ENCODE measurements at places on chromosomes 11 and 22.

- no peak for DNase-seq
Measured at GRCh38 chr22:43824724-43825420, 12.8 kb upstream of the EFCAB6 start.

- DNase-seq = no peak
Measured at GRCh38 chr22:37563153-37564081, 3.1 kb downstream of the CDC42EP1 start.

DNA sequence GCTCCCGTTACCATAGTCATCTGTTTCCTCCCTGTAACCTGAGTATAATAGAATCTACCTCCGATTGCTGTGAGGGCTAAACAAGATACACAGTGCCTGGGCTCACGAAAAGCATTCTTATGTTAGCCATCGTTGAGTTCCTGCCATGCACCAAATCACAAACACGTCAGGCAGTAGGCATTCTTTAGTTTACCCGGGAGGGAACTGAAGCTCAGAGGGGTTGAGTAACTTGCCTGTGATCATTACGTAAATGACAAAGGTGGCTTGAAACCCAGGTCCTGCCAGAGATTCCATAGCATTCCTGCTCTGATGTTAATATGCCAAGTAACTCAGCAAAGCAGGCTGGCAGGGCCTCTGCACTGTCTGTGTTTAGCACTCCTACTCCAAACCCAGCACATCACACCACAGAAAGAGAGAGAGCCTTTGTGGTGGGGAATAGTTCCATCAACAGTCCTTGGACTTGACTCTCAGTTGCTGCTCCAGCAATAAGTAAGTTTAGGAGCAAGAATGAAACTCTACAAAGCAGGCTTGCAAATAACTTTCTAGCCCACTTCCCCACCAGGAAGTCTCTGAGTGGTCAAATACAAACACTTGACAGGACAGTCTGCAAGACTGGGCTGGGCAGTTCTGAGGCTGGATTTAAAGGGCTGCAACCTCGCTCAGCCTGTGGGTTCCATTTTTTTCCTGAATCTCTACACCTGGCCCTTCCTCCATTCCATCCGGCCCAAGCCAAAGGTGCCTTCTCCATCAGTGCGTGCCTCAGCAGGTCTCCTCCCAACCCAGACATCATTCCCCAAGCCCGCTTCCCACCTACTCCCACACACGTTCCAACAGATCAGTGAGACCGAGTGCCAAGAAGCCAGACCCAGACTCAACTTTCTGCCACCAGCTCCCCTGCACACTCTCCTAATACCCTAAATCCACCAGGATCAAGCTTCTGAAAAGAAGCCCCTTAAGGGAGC, 1.1 kb downstream of the SCN2B start:
- no peak for DNase-seq

GRCh38 chr11:25183411-25183810, 686.6 kb downstream of the LUZP2 start:
- DNase-seq = no peak

- DNase-seq = no peak
Measured at GRCh38 chr11:57213342-57214097, 23.5 kb downstream of the APLNR start.

- no peak for DNase-seq
Measured at GRCh38 chr22:39946503-39947219, 13.5 kb upstream of the TMA7B start.

DNA sequence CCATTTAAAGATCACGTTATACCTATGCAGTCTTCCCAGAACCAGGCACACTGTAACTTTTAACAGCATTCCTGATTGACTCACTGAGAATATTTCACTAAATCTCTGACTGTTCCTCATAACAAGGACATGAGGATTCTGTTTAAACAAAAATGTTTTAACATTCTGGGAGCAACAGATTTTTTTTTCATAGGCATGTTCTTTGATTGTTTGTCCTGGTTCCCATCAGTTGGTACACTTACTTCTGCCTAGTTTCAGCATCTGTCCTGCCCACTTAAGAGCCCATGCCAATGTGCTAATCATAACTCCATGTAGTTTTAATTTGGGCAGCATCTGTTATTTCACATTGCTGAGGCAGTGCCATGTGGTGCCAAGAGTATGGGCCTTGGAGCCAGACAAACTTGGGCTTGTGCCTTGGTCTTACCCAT, 138.5 kb upstream of the CTSC start:
- no peak for DNase-seq

GRCh38 chr11:70517203-70517602, 118.9 kb downstream of the CTTN start:
- DNase-seq = no peak

DNA sequence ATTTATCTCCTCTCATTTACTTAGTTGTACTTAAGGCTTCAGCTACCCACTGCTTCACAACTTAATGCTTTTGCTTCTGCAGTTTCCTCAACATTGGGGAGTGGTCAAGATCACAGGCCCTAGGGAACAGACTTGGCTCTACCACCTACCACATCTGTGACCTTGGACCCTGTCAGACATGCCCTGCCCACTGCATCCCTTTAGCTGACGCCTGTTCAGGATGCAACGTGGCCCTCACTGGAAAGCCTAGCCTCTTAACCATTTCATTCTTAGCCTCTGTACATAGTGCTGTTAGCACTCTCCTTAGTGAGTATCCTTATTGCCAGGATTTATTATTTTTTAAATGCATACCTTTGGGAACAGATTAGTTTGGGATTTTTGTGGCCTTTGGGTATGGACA, 34.4 kb downstream of the TNRC6B start:
- no peak for DNase-seq

DNA sequence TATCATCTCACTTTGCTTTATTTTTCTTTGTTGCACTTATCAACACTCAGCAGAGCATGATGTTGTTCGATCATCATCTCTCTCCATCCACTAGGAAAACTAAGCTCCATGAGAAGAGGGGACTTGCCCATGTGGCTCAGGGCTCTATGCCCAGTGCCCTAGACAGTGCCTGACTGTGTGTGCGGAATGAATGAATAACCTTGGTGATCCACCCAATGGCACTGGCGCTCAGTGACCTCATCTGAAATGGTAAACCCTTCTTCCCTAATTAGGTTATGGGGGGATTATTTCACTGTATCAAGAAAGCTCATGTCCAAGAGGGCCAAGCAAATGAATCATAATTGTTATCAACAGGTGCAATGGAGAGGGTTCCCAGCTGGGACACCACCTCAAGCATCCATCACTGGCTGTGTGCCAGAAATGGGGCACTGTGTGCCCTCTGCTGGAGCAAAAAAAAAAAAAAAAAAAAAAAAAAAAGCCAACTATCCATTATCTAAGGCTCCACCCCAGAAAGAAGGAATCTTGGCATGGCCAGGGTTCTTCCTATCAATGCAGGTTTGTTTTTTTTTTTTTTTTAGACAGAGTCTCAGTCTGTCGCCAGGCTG, 172.6 kb downstream of the LARGE1 start:
- no peak for DNase-seq

DNA sequence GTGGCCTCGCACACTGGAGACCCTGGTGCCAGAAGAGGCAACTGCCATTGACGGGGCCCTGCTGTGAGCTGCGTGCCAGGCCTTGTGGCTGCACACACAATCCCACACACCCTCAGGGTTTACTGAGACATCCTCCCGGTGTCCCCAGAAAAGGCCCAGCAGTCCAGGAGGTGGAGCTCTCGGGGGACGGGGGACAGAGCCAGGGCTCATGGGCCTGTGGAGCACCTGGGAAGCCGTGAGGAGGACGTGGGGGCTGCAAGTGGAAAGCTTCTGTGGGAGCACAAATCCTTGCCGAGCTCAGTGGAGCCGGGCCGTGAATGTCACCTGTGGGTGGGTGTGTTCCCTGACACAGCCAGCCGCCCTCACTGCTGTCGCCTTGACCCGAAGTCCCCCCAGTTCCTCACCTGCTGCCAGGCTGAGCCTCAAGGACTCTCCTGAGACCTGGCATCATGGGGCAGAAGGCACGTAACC, 609.7 kb downstream of the TBC1D22A start:
- DNase-seq = no peak

GRCh38 chr11:83070044-83070701, 1.5 kb downstream of the RAB30 start:
- DNase-seq = no peak

- no peak for DNase-seq
Measured at GRCh38 chr22:42951093-42951710, 63.7 kb downstream of the PACSIN2 start.

- DNase-seq = no peak
Measured at GRCh38 chr11:112377946-112378345, 117.3 kb upstream of the PLET1 start.
